NB4 (cell line): ENCODE measurements at places on chromosomes 11 and 22.

DNA sequence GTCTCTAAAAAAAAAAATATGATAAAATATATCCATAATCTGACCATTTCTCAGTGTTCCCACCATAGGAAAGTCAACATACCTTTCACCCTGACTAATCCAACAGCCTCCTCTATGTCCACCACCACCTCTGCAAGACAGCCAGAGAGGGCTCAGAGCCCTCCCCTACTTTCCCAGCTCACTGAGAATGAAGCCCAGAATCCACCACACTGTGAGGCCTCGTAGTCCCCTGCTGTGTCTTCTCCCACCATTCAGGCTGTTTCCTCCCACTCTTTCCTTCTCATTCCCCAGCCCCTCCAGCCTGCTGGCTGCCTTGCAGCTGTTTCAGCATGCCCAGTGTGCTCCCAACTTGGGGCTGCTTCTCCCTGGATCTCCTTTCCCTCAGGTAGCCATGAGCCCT, 27.0 kb downstream of the SGSM3 start:
- DNase-seq = peak; percentile 35

GRCh38 chr11:64248578-64248977, 1.8 kb upstream of the PPP1R14B start:
- no peak for DNase-seq

GRCh38 chr22:35604621-35605368, 12.3 kb downstream of the MB start:
- DNase-seq = peak; percentile 58

- DNase-seq = no peak
Observed at GRCh38 chr11:120261321-120261720, 21.4 kb downstream of the POU2F3 start.

GRCh38 chr11:32960553-32961164, 55.0 kb upstream of the DEPDC7 start:
- DNase-seq = peak; percentile 62

- DNase-seq = no peak
Observed at GRCh38 chr22:24419475-24419850, 7.9 kb upstream of the ADORA2A start.

GRCh38 chr22:44710474-44711240, 8.7 kb downstream of the PRR5 start:
- no peak for DNase-seq

DNA sequence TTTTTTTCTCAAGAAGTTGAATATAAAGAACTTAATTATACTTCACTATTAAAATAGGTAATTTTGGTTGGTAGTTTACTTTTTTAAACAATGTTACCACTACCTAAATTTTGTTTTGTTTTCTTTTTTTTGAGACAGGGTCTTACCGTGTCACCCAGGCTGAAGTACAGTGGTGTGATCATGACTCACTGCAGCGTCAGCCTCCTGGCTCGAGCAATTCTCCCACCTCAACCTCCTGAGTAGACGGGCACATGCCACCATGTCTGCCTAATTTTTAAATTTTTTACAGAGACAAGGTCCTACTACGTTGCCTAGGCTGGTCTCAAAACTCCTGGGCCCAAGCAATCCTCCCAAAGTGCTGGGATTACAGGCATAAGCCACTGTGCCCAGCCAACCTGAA, 17.6 kb downstream of the SPCS2 start:
- DNase-seq = no peak

GRCh38 chr11:6746086-6746618, 25.6 kb downstream of the OR2AG2 start:
- DNase-seq = no peak

DNA sequence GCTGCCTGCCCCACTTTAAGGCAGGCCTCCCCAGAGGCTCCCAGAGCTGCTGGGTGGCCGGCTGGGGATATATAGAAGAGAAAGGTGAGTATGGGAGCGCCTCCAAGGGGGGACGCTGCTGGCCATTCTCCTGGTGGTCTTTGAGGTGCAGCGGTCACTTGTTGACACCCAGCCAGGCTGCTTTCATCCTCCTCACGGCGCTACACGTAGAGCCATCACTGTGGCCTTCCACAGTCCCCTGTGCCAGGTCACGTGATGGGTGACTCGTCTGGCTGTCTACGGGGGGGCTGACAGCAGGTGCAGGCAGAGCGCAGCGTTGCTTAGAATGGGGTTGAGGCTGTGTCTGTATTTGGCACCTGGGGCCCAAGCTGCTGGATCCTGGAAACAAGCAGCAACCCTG, 1.9 kb downstream of the ACR start:
- DNase-seq = no peak

- peak; percentile 59 for DNase-seq
Observed at GRCh38 chr22:21624120-21624879, 5.5 kb downstream of the YDJC start.

DNA sequence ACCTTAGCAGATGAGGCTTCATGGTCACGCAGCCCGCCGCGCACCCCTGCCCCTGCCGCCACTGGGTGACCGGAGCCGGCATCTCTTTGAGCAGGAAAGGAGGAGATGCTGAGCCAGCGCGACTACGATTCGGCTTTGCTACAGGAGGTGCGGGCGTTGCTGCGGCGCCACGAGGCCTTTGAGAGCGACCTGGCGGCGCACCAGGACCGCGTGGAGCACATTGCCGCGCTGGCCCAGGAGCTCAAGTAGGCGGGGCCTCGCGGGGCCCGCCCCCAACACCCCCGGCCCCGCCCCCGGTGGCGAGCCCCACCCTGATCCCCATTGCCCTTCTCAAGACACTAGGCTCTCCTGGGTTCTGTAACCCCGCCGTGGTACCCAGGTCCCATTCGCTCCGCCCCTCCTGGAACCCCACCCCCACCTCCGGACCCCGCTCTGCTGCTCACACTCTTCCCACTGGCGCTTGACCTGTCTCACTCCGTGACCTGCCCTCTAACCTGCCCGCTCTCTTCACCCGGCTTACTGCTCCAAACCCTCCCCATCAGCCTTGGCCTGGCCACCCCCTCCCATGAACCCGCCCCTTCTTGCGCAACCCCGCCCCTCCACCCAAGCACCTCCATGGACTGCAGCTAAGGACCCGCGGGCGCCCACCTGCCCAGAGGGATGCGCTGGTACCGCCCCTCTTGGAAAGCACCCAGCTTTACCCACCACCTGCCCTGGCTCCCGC, 9.1 kb downstream of the CTSF start:
- DNase-seq = no peak

- no peak for DNase-seq
Observed at GRCh38 chr22:47402876-47403525, 640.6 kb downstream of the TBC1D22A start.

- DNase-seq = no peak
Observed at GRCh38 chr22:19869497-19870152, 15.0 kb upstream of the GNB1L start.

DNA sequence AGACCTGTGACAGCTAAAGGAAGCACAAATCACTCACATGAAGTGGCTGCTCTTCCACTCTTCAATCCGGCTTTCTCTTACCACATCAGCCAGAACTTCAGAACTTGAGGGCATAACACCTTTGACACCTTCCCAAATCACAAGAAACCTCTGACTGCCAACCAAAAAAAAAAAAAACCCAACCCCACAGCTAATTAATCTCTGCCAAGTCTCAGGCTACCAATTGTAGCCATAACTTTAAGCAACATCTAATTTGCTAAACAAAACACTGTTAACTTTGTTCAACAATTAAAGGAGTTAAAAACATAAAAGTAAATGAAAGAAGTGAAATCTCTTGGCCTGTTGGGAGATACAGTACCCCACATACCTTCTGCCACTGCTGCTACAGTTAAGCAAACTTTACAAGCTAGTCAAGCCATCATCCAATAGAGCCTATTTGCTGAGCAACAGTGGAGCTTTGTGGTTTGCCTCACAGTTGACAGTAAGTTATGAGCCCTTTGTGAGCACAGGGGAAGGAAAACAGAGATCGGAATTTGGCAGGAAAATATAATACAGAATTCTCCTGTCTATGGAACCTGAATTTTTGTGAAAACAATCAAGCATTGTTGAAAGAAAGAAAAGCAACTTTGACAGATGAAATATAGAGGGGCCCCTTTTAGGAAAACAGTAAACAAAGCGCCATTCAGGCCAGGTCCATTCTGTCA, at the start of gene SOX6:
Gene SOX6 (minus strand): TSS at position 490 of the 704 bp plus-strand sequence. CDS start 15,298 bp downstream, outside the sequence.
- no peak for DNase-seq

- peak; percentile 47 for DNase-seq
Observed at GRCh38 chr22:29269731-29270474, 1.8 kb downstream of the EWSR1 start.

DNA sequence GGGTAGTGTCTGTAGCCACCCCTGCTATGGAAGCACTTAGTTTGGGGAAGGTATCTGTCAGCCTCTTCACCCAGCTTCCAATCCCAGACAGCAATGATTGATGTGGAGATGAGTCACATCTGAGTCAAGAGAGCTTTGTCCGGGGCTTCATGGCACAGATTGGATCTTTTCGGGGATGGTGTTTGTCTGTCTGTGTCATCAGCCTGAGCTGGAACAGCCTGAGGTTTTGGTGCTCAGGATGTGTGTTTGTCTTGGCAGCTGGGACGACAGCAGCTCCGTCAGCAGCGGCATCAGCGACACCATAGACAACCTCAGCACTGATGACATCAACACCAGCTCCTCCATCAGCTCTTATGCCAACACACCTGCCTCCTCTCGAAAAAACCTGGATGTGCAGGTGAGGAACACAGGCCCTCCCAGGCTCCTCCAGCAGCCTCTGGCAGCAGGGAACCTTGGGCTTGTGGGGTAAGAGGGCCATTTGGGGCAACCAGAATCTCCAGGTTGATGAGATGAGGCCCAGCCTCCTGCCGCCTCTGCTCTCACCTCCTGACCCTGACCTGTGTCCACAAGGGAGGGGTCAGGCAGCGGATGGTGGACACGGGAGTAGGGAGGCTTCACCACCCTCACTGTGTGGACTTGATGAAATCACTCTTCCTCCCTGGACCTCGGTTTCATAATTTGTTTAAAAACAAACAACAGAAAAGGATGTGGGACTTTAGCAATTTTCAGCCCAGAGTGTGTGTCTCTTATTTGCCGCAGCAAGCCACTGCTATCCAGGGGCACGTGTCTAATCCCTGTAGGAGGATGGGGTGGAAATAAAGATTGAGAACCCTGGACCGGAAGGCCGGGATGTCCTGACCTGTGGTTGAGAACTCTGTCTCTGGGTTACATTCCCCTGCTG, 124.3 kb downstream of the DBX1 start:
- DNase-seq = peak; percentile 5

- DNase-seq = no peak
Observed at GRCh38 chr11:127109796-127110480, 109.4 kb upstream of the KIRREL3 start.

GRCh38 chr11:112590764-112591163, 330.1 kb upstream of the PLET1 start:
- no peak for DNase-seq

GRCh38 chr11:119100994-119101758, 477 bp downstream of the DPAGT1 start:
- DNase-seq = peak; percentile 74
